ENCODE measurements at places on chromosomes 12 and 14.

- DNase-seq = no peak
These were observed 601 bp downstream of the COX14 start for GRCh38 chr12:50112456-50113218.

- DNase-seq = peak; percentile 98
These were observed 48.9 kb upstream of the DLK1 start for GRCh38 chr14:100677554-100678468.

GRCh38 chr12:129075460-129076208, 222.4 kb downstream of the GLT1D1 start:
- DNase-seq = no peak

DNA sequence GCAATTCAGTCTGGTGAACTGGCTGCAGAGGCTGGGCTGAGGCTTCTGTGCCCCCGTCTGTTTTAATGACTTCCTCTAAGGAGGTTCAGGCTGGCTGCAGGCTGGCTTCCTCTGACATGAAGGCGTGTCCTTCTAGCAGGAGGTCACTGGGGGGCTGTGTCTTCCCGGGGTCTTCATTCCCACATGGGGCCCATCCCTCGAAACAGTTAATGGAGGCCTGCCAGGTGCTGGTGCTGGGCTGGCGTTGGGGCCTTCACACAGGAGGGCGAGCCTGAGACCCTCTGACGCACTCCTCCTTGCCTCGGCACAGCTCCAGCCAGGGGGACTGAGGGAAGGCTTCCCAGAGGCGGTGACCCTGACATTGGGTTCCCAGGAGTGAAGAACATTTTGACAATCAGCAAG, 57.7 kb upstream of the DLK1 start:
- no peak for DNase-seq

- no peak for DNase-seq
These were observed 160.1 kb downstream of the EPS8 start for GRCh38 chr12:15629108-15629507.

- no peak for DNase-seq
These were observed 105.3 kb downstream of the PAX9 start for GRCh38 chr14:36766974-36767373.

- DNase-seq = no peak
These were observed 367.6 kb downstream of the RPS29 start for GRCh38 chr14:49218436-49219092.

DNA sequence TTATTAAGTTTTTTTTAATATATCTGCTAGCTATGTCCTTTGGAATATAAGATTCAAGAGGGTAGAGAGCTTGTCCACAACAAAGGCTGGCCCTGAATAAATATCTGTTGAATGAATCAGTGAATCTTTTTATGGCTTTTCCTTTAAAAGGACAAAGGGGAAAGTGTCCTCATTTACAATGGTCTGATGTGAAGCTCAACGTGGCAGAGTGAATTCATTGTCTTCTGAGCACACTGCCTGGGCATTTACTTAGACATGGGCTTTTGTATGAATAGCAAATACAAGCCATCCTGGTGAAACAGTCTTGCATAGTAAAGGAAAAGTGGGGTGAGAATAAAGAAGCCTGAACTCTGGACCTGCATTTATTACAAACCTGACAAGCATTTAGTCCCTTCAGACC, 201.2 kb downstream of the NELL2 start:
- no peak for DNase-seq

DNA sequence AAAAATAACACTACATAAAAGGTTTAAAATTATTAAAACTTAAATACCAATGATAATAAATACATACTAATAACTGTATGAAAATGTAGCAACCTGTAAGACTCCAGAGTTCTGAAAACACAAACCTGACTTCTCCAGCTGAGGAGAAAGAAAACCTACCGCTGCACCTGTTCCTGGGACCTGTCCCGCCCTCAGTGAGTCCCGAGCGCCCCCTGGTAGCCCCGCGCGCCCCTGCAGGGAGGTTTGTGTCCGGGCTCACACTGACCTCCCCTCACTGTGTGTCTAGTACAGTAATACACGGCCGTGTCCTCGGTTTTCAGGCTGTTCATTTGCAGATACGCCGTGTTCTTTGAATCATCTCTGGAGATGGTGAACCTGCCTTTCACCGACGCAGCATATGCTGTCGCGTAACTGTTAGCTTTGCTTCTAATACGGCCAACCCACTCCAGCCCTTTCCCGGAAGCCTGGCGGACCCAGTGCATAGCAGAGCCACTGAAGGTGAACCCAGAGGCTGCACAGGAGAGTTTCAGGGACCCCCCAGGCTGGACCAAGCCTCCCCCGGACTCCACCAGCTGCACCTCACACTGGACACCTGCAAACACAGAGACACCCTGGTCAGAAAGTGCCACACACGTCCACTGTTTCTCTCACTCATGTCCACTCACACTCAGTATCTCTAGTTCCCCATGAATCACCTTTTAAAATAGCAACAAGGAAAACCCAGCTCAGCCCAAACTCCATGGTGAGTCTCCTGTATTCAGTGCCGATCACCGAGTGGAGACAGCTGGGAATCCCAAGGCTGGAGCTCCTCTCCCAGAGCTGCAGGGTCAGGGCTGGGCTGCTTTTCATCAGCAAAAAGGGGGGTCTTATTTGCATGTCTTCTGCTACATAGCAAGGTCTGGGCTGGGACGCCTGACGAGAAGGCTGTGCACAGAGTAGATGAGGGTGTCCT, 1276.3 kb downstream of the TMEM121 start:
- peak; percentile 50 for DNase-seq

DNA sequence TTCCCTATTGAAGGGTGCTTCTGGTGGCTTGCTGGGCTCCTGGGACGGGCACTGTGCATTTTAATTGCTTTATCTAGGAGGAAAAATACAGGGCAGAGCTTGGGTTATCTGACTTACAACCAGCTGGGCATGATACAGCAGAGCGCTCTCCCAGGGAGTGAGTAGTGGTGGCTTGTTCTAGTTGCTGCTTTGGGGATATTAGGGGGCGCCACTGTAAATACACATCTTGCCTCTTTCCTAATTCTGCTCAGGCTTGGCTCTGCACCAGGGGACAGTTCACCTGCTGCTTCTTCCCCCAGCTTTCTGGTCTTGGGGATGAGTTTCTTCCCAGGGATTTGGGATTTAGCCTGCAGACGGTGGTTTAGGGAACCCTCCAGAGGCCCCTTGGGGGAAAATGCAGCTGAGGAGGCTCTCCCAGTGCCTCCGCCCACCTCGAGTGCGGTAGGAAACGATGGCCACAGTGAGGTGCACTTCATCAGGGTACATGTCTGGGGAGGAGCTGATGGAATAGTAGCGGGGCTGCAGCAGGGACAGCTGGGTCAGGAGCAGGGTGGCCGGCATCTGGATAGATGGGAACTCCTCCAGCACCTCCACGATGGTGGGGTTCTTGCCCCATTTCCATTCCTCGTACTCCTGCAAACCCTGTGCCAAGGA, 36.9 kb upstream of the FBXO21 start:
- no peak for DNase-seq

DNA sequence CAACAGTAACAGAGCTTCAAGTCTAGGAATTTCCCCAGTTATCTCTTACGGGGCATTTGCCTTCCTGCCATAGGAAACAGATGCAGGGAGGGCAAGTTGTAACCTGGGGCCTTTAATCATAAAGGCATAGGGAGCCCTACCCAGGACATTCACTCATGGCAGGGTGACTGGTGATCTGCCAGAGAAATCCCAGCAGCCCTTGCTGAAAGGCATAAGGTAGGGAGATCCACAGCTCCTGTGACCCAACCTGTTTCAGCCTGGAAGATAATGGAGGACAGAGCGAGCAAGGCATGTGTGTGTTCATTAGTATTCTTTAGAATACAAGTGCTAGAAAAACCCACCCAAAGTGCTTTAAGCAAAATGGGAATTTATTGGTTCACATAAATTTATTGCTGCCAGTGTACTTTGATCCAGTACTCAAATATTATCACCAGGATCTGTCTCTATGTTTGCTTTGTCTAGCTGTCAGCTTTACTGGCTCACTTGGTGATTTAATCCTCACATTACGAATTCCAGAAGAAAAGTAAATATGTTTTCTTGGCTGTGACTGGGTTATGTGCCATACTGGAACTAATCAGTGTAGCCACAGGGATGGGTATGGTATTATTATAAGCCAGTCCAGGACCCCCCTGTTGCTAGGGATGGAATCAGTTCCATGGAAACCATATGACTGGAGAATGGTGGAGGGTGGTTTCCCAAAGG, 21.1 kb upstream of the AKAP6 start:
- DNase-seq = no peak

DNA sequence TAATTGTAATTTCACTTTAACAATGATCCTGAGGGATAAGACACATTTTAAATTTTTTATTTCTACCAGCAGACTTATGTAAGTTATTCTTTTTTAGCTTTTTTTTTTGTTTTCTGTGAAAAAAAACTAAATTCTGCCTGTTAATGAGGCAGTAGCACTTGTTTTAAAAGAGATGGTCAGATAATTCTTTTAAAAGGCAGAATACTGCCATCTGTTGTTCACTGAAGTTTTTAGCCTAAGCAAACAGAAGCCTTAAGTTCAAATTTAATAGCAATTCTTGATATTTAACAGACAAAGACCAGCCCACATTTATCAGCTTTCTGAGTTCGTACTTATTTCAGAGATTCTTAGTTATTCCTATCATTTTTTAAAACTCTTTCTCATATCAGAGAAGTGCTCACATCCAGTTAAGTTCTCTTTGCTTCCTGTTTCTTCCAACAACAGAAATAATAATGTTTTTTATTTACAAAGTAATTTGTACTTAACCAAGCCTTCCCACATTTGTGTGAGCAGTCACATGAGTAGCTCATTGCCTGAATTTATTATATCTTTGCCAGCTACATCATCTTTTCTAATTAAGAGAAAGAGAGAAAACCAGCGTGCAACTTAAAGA, 93.4 kb upstream of the SLCO1C1 start:
- no peak for DNase-seq

GRCh38 chr14:92425101-92425500, 88.5 kb upstream of the RIN3 start:
- DNase-seq = no peak

GRCh38 chr12:95216711-95217376, 423 bp downstream of the FGD6 start:
- DNase-seq = no peak

GRCh38 chr14:23604675-23605170, 26.1 kb upstream of the JPH4 start:
- DNase-seq = no peak

DNA sequence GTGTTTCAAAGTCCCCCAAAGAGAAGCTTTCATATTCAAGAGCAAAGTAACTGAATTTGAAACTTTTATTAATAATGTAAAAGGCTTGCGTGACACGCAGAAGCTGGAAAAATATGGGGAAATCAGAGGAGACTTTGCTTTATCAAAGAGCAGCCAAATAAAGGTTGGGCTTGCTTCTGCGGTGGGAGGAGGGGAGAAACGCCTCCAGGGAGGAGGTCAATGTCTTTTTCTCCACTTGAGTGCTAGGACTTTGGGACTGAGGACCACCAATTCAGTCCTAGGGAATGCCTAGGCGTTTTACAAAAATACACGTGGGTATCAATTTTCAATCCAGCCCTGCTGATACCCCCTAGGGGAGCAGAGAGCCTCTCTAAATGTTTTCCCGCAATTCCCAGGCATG, 60.9 kb upstream of the FZD10 start:
- no peak for DNase-seq

- no peak for DNase-seq
These were observed 912.8 kb downstream of the GALC start for GRCh38 chr14:87080146-87080545.

GRCh38 chr12:72264548-72265175, 7.5 kb upstream of the TRHDE start:
- no peak for DNase-seq

- DNase-seq = no peak
These were observed 5.4 kb upstream of the RIC8B start for GRCh38 chr12:106769078-106769477.

DNA sequence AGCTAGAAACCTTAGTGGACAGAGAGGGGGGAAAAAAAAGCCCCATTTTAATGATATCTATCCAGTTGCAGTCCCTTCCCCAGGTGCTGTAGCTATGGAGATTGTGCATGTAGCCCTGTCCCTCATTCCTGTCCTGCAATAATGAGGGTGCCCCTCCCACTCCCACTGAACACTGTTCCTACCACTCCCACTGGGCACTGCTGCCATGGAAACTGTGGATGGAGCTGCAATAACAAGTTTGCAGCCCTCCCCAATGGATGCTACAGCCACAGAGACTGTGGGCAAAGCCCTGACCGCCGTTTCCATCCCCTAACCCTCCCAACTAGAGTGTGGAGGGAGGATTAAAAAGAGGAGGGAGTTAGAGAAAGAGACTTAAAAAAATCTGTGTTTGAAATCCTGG, 238.3 kb downstream of the FUT8 start:
- no peak for DNase-seq

DNA sequence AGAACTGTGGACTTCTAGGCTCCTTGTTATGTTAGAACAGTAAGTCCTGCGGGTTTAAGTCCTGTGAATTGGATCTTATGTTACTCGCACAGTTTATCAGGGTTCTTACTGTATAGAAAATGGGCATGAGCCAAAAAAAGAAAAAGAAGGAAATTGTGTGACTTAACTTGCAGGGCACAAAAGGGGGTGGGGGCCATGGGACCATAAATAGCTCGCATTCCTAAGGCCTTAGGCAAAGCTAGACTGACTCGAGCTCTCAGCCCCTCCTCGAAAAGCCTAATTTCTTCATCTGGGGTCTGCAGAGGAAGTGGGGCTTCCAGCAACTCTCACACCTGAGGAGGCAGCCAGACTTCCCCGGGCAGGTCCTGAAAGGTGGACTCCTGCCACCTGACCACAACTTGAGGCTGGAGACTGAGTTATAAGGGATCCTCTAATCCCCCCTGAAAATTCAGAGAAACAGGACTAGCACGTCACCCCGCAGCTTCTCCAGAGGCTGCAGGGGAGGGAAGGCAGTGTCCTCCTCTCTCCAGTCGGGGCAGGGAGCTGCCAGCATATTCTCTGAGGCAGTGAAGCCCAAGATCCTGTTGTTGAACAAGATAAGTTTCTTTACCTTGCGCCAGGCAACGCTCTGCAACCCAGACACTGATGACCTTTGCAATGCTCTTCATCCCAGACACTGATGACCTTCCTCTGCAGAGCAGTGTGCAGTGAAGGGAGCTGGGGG, 280.5 kb downstream of the PCNX1 start:
- DNase-seq = no peak

- no peak for DNase-seq
These were observed 412 bp upstream of the TEP1 start for GRCh38 chr14:20413744-20414082.

DNA sequence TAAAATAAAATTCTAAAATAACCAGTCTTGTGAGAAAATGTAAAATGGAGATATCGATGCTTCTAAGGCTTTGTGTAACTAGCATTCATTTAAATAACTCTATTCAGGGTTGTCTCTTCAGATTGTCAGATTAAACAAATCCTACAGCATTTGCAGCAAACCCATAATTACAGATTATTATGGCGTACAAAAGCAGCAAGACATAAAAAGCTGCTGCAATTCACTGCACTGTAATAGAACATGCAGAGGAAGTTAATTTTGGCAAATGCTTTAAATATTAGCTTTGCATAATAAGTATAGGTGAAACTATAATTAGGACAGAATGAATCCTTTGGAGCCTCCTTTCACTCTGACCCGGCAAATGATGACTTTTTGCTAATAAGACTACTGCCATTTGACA, 98.3 kb downstream of the INSM2 start:
- no peak for DNase-seq

Data from BE2C (cell line).